ENCODE measurements at places on chromosomes 5 and 9.

- no peak for DNase-seq
Measured at GRCh38 chr5:14489643-14490042, 91.9 kb upstream of the OTULINL start.

- no peak for DNase-seq
Measured at GRCh38 chr5:58965677-58966414, 383.0 kb downstream of the RAB3C start.

DNA sequence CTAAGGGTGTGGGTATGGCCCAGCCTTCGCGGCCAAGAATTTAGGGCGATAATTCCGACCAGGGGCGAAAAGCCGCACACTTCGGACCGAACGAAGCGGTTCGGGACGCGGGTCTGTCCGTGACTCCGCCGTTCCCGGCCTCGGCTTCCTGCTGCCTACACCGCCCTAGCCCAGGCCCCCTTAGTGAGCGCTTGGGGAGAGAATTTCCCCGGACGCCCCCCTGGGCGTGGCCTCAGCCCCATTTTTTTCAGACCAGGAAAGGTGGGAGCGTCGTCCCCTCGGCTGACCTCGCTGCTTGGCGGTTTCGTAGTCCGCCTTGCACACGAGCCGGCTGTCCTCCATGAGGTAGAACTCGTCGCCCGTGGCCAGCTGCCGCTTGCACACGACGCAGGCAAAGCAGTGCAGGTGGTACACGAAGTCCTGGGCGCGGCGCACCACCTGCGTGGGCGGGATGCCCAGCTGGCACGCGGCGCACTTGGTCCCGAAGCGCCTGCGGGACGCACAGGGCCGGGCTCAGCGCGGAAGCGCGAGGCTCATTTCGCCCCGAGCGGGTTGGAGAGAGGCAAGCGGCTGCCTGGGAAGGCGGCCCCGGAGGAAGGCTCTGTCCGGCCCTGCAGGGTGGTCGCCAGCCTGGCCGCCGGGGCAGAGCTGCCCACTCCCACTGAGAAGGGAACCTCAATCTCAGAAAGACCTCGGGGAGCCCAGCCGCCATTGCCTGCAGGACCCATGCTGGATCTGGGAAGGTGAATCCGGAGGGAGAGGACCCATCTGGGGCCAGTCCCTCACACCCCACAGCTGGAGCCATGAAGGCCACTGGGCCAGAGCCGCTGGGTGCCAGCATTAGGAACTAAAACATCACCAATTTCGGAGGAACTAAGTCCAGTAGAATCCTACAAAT, 5.3 kb downstream of the LHX3 start:
- no peak for DNase-seq

GRCh38 chr5:140041492-140042392, 1.4 kb downstream of the NRG2 start:
- peak; percentile 44 for DNase-seq

DNA sequence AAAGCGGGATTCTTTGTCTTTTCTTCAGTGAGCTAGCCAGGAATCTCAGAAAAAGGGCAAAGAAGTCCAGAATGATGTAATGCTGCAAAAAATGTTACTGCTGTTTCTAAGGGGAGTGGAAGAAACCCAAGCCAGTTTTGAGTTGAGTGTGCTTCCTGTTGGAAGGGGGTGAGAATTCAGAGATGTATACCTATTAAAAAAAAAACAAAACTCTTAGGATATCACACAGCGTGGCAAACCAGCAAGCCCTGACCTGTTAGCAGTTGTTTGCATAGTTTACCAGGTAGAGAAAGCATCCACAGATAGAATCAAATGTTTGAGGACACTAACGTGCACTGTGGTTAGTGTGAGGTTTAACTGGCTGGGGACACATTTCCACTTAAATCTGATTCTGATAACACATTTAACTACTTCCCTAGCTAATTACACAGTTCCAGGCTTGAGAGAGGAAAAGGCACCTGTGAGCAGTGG, 11.4 kb downstream of the BASP1 start:
- DNase-seq, result peak; percentile 71

- no peak for DNase-seq
Measured at GRCh38 chr5:19208397-19208796, 779.6 kb downstream of the CDH18 start.

GRCh38 chr5:58666598-58667581, 84.0 kb downstream of the RAB3C start:
- DNase-seq, result peak; percentile 12

DNA sequence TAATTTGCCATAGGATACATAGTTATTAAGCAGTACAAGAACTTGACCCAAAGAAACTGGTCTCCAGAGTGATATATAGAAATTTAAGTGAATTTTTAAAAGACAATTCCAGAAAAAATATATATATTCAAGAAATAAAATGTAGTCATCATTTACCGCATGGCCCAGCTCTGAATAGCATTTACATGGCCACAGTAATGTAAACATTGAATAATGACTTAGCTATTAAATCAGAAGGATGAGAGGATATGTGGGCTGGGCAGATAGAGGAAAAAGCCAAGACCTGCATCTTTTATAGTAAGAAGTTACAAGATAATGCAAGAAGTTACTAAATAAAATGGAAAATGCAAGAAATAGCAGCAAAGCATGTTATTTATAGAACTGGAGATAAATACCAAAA, 405.2 kb upstream of the WWC1 start:
- DNase-seq, result peak; percentile 54

GRCh38 chr5:180474569-180474968, 19.6 kb upstream of the CNOT6 start:
- no peak for DNase-seq

DNA sequence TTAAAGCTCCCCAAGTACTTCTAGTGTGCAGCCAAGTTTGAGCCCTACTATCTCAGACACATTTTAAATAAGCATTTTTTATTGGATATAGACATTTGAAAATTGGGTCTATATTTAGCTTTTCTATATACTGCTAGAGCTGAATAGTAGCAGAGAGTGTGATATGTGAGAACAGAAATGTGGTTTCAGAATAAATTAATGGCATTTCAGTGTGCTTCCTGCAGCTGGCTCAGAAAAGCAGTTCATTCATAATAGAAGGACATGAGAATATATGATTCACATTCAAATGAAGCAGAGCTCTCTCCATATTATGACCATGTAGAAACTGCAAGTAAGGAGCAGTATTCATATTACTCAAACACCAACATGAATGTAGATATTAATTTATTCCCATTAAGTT, 464.0 kb downstream of the PTPRD start:
- no peak for DNase-seq

GRCh38 chr9:138076650-138077009, 199.0 kb downstream of the CACNA1B start:
- DNase-seq, result no peak

- DNase-seq, result peak; percentile 34
Measured at GRCh38 chr5:59158165-59158564, 575.3 kb downstream of the RAB3C start.

GRCh38 chr5:38546691-38547146, 9.7 kb downstream of the LIFR start:
- DNase-seq, result no peak

- no peak for DNase-seq
Measured at GRCh38 chr5:175784230-175784629, 87.1 kb upstream of the CPLX2 start.

- DNase-seq, result no peak
Measured at GRCh38 chr5:3741374-3741770, 145.7 kb downstream of the IRX1 start.

- DNase-seq, result peak; percentile 68
Measured at GRCh38 chr9:129725795-129726251, 27.0 kb downstream of the PTGES start.

DNA sequence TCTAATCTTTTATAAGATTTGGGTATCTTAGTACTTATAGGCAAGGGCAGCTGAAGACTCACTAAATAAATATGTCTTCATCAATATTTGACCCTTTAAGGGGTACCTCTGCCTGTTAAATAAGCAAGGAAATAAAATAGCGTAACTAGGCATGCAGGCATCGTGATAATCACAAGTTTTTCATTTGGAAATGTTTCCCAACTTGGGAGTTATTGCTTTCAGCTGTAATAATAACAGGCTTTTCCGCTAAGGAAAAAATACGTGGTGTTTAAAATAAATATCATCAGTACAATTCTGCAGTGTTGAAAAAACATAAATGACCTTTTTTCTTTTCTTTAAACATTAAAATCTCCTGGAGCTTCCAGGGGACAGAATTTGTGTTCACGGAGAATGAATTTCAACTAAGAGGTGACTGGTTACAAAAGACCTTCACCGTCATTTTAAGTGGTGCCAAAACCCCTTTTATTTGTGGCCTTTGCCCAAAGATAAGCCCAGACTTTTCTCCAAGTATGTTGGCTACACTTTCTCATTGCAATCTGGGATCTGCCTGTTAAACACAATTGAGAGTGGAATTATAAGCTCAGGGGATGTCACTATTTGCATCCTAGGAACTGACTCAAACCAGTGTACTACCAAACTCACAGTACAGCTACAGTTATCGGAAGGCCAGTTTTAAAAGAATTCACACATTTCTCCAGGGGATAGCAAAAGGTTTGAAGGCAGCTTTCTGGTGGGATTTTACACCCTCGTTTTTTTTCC, 218.6 kb downstream of the FBXL7 start:
- DNase-seq, result no peak

- no peak for DNase-seq
Measured at GRCh38 chr9:93860694-93861658, 94.2 kb downstream of the BARX1 start.

DNA sequence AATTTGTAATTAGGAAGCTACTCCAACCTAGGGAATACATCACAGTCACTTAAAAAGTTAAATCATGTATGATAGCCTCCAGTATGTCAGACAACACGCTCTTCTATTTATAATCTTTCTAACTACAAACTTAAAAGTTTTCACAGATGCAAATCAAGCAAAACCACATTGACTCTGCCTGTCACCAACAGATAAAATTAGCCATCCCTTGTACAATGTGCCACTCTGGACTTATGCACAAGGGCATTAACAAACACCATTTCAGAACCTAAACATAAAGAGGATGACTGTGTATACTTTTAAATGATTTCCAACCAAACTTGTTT, 14.7 kb downstream of the ERP44 start:
- no peak for DNase-seq

GRCh38 chr9:100167176-100167575, 68.1 kb downstream of the INVS start:
- DNase-seq, result no peak

GRCh38 chr5:5381310-5381913, 41.1 kb upstream of the ICE1 start:
- DNase-seq, result no peak

GRCh38 chr9:108551030-108551841, 304.6 kb downstream of the ACTL7B start:
- peak; percentile 88 for DNase-seq

GRCh38 chr9:20070336-20070735, 281.5 kb upstream of the SLC24A2 start:
- no peak for DNase-seq

DNA sequence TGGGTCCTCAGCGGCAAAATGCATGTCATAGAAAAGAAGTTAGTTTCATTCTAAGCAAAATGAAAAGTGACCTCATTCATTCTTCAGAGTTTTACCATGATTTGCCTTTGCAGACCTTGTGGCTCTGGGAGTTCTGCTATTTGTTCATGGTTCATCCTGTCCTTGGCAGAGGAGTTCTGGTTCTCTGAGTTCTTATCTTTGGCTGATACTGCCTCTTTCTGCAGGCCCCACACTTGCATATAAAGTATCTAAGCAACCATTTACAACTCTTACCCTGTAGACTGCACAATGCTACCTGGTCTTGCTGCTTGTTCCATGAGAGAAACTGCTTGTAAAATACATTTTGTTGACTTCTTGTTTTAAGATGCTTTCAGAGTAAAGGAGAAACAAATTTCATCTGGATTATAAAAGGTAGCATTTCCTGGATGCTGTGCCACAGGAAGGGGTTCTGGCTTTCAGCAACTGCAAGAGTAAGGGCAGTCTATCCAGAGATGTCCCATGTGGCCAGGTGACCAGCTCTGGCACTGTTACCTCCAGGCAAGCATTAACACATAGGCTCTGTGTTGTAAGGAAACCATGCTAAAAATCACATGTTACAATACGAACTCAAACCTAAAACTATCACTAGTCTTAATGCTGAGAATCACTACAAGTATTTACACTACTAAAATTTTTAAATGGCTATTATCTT, 513.2 kb downstream of the SPOCK1 start:
- no peak for DNase-seq

Data from fibroblast of skin of scalp (primary cell).